Adipocyte (in vitro differentiated cells): ENCODE measurements at places on chromosomes 6 and 20.
A peak's percentile ranks its signal among the peaks of the same experiment; 100 is the strongest.

DNA sequence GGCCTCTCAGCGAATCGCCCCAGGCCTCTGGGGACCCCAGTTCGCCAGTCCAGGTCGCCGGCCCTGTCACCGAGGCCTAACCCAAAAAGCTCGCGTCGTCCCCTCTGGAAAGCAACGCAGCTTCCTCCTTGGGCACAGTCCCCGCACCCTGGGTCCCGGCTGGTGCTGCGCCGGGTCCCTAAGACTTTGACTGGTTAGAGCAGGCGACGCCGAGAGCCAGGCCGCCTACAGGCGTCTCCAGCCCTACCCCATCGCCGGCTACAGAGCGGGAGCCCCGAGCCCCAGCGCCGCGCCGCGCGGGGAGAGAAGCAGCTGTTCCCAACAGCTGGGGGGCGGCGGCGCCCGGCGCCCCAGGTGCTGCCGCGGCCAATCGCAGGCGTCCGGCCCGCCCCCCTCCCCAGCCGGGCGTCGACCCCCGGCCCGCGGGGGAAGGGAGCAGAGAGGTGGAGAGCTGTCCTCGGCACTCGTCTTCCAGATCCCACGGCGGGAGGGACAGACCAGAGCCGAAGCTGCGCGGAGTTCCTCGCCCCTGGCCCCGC is 540 bp upstream of the RBM24 start:
- peak; percentile 70 for DNase-seq

DNA sequence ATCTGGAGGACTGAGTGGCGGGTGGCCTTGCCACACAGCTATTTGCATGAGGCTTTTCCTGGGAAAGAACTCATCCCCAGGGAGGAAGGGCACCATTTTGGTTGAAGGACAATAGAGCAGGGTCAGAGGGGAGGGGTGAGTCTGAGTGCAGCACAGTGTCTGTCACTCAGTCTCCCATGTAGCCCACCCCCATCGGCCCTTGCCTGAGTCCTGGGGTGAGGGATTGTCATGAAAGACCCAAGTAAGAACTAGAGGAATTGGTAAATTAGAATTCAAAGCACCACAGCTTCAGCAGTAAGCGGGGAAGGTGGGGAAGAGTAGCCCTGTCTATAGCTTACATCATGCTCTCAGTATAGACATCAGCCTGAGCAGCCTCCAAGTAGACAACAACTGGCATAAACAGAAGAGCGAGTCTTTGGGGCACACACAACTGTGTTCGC is 90.4 kb upstream of the TMEM30A start:
- no peak for DNase-seq

GRCh38 chr6:96836631-96837080 is 621 bp downstream of the GPR63 start:
- DNase-seq, result peak; percentile 44

DNA sequence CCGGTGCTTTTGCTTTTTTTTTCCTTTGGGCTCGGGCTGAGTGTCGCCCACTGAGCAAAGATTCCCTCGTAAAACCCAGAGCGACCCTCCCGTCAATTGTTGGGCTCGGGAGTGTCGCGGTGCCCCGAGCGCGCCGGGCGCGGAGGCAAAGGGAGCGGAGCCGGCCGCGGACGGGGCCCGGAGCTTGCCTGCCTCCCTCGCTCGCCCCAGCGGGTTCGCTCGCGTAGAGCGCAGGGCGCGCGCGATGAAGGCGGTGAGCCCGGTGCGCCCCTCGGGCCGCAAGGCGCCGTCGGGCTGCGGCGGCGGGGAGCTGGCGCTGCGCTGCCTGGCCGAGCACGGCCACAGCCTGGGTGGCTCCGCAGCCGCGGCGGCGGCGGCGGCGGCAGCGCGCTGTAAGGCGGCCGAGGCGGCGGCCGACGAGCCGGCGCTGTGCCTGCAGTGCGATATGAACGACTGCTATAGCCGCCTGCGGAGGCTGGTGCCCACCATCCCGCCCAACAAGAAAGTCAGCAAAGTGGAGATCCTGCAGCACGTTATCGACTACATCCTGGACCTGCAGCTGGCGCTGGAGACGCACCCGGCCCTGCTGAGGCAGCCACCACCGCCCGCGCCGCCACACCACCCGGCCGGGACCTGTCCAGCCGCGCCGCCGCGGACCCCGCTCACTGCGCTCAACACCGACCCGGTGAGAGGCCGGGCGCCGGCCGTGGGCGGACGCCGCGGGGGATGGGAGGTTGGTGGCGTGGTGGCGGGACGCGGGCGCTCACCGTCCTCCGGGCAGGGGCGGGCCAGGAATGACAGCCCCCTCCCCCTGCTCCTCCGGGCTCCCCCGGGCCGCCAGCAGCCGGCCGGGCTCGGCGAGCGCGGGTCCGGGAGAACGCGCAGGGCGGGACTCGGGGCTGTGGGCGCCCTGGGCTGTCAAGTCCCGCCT is 606 bp downstream of the ID4 start:
- peak; percentile 72 for DNase-seq

GRCh38 chr6:112044196-112044595 is 9.7 kb upstream of the CCN6 start:
- DNase-seq, result peak; percentile 11

- no peak for DNase-seq
Observed at GRCh38 chr20:59018817-59019216, 412 bp upstream of the TUBB1 start.

DNA sequence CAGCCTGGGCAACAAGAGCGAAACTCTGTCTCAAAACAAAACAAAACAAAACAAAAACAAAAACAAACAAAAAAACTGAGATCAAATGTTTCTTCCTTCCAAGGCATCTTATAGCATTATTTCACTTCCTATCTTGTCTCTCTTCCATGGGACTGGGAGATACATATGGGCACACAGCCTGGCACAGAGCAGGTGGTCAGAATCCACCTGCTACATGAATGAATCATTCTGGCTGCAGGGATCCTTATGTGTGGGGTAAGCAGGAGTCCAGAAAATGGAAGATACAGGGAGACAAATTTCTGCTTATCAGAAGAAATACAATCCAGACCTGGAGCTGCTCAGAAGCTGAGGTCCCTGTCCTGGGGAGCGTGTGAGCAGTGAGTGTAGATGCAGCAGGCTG is 18.2 kb upstream of the CCM2L start:
- DNase-seq, result no peak

DNA sequence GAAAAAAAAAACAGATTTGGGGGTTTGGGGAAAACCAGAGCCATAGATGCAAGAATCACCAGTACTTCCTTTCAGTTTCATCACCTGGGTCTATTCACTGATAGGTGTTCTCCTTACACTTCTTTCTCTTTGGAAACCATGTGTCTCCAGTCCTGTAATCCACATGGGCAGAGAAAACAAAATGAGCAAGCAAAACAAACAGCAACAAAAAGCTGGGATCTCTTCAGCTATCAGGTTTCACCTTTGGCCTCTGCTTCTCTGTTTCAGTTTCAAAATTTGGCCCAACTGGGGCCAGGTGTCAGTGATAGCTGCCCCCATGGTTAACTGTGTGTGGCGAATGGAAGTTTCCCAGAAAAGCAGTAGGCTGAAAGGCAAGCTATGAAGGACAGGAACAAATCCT is 220.0 kb upstream of the THBS2 start:
- DNase-seq, result no peak

GRCh38 chr6:47525330-47526057 is 47.9 kb downstream of the CD2AP start:
- no peak for DNase-seq

GRCh38 chr6:118914598-118914997 is 20.4 kb downstream of the MCM9 start:
- no peak for DNase-seq

DNA sequence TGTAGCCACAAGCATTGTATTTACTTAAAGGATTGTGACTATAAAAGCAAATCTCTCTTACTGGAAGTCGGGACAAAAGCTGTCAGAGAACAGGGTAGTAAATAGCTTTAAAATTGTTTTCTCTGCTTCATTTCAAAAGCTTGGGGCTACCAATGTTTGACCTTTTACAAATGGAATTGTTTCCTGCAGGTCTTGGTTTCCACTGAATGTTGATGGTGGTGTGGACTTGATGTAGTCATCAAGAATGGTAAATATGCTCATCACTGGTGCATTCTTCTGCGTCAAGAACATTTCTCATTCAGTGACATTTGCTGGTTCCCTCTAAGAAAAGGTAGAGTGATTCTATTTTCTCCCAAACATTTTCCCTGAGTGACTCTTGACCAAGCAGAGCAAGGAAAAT is 435.4 kb upstream of the KHDRBS2 start:
- no peak for DNase-seq

- peak; percentile 78 for DNase-seq
Observed at GRCh38 chr6:147161974-147162495, 42.2 kb upstream of the STXBP5 start.

DNA sequence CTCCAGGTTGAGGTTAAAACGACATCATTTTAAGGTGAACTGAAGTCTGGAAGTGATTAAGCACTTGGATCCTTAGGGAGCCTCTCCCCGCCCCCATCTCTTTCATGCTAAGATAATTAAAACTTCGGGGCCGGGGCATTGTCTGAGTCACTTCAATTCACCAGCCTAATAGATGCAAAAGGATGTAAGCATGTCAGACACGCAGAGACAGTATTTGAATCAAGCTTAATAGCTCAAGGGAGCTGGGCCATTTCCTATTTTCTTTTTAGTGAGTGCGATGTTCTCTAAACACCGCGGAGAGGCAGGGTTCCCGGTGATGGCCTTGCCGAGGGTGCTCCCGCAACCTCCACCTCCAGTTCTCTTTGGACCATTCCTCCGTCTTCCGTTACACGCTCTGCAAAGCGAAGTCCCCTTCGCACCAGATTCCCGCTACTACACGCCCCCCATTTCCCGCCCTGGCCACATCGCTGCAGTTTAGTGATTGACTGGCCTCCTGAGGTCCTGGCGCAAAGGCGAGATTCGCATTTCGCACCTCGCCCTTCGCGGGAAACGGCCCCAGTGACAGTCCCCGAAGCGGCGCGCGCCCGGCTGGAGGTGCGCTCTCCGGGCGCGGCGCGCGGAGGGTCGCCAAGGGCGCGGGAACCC is 516 bp upstream of the IRF4 start:
- peak; percentile 25 for DNase-seq

DNA sequence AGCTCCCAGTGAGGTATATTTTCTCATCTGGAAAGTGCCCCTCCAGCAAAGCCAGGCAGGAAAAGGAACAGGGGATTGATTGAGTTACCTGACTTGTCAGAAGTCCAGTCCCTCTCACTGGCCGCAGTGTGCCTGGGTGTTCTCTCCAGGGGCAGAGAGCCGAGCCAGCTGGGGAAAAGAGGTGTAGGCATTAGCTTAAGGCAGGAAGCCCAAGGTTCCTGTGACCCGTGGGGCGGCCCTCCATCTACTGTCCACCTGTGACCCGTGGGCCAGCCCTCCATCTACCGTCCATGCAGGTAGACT is 2.7 kb downstream of the PSMG4 start:
- DNase-seq, result no peak

- DNase-seq, result no peak
Observed at GRCh38 chr20:14696937-14697336, 359.5 kb upstream of the FLRT3 start.

DNA sequence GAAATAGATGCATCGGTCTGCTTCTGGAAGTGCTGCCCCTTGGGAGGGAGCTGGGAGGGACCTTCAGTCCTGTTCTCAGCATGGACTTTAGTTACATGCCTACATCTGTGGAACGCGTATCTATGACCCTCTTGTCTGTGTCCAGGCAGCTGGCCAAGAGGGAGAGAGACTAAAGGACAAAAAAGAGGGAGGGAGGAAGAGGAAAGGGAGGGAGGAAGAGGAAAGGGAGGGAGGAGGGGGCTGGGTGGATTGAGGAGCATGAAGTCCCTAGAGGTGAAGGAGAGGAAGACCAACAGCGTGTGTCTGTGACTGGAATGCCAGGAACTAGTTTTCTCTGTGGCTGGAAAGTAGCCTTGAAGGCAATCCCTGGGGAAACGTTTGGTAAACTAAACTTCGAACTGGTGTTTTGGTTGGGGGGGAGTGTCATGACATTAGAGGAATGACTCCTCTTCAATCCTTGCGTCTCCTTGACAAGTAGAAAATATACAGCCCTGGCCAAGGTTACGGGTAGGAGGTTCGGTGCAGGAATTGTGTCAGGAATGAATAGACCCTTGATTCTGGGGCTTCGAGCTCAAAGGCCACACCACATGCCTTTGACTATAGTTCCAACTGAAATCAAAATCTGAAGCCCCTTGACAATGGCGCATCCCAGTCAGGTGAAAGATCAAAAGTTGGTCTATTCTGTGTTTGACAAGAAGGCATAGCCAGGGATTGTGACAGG is 52.0 kb upstream of the PLEKHG1 start:
- DNase-seq, result no peak

- DNase-seq, result no peak
Observed at GRCh38 chr20:9389346-9389745, 125.0 kb upstream of the LAMP5 start.
